ENCODE measurements at places on chromosomes 3 and 15.

GRCh38 chr15:94682171-94682570 lies 450.8 kb downstream of the MCTP2 start:
- no peak for DNase-seq

GRCh38 chr3:105812194-105812586 lies 56.6 kb downstream of the CBLB start:
- DNase-seq = no peak

DNA sequence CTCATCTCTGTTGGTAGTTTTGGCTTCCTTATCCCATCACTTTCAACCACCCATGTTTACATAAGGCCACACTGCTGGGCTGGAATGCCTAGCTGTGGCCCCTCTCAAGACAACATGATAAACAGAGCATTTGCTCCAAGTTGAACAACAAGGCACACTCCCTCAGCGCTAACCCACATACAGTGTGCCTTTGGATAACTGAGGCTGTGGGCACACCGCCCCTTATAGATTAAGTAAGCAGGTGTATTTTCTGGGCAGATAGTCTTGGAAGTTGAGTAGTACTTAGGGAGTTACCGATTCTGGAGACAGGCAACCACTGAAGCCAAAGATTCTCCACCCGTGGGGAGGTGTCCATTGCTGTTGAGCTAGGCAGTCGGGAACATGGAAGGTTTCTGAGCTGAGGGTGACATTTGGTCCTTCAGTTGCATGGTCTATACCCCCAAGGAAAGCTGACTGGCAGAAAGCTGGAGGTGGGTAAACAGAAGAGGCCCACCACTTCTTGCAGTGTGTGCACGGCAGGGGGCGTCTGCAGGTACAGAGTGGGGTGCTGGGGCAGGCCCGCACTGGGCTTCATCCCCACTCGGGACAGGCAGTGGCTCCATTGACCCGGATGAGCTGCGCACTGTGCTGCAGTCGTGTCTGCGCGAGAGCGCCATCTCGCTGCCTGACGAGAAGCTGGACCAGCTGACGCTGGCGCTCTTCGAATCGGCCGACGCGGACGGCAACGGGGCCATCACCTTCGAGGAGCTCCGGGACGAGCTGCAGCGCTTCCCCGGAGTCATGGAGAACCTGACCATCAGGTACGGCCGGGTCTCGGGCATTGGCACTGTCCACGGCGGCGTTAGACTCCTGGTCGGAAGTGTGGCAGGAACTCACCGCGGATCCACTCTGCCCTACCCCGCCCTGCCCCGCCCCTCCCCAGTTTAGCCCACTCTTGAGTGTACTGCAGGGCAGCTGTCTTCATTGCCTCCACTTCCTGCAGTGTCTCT lies 16.8 kb downstream of the NOX5 start:
- peak; percentile 58 for DNase-seq

DNA sequence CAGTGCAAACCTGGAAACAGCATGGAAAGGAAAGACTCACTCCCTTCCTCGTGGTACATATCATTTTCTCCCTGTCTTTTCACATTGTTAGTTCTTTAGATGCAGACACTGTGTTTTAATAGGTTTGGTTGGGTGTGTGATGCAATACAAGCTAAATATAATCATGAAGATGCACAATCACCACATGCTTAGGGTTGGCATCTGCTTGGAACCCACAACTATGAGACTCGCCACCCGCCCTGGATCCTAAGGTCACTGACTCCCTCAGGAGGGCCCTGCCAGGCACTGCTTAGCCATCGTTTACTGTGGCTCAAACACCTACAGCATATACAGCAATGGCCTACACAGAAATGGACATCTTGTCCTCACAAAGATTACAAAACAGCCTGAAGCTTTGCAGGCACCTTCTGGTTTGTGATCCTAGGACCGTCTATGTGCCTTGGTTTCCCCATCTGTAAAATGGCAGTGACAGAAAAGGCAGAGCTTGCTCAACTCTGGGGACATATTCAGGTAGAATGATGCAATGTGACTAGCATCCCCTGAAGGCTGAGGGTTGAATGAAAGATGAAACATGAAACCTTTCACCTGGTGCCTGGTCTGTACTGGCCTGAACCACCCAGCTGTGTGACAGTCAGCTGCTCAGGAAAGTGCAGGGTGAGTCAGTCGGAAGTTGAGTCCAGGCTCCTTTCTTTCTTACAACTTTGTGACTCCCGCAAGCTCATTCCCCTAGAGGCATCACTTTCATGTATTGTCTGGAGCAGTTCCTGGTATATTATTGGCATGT lies 123.6 kb upstream of the PFN2 start:
- no peak for DNase-seq

GRCh38 chr3:54866251-54866650 lies 61.6 kb downstream of the LRTM1 start:
- DNase-seq = no peak

DNA sequence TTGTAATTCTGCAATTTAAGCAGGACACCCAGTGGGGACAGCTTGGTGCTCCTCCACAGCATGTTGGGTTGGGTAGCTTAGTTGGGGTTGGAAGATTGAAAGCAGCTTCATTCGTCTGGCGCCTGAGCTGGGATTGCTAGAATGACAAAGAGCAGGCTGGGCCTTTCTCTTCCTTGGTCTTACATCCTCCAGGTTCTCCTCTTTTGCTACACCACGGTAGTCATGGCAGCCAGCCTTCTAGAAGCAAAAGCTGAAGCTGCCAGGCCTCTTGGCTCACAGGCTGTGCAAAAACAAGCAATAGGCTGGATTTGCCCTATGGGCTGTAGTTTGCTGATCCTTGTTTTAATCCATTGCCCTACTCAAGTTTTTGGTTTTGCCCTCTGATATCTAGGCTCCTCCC lies 3.2 kb upstream of the ANXA2 start:
- no peak for DNase-seq

DNA sequence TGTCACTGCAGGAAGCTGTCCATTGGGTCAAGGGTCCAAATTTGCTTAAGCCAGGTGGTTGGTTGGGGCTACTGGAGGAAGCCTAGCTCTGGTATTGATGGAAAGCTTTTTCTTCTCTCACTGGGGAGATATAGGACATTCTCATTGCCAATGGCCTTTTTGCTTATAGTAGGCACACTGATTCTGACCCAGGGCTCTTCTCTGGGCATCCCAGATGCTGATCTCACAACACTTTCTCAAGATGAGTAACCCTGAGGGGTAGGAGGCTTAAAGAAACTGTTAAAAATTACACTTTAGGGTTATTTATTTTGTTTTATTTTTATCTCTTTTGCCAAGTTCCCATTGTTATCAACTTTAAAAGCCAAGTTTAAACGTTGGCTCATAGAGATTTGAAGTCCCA lies 337.8 kb downstream of the LRRC3B start:
- no peak for DNase-seq

- no peak for DNase-seq
Measured at GRCh38 chr3:2823031-2823430, 287.1 kb downstream of the IL5RA start.

- no peak for DNase-seq
Measured at GRCh38 chr3:136305879-136306278, 55.7 kb downstream of the PCCB start.

DNA sequence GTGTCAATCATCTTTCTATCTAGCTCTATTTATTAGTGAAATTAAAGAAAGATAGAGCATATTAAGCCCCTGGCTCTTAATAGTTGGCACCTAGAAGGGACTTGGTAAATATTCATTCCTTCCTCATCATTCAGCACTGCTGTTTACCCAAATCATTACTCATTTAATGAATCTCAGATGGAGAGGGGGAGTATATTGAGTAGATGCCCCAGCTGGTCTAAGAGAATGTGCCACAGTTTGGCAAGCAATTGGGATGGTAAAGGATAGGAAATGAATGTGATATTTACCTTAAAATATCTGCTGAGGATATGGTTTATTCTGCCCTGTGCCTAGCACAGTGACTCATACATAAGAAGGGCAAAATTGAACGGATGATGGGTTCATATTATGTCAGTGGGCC lies 6.0 kb downstream of the IL1RAP start:
- no peak for DNase-seq

- no peak for DNase-seq
Measured at GRCh38 chr15:87492321-87492720, 764.2 kb downstream of the NTRK3 start.

GRCh38 chr15:83855956-83856355 lies 202.0 kb downstream of the ADAMTSL3 start:
- no peak for DNase-seq

- DNase-seq = no peak
Measured at GRCh38 chr3:13420831-13421765, 976 bp upstream of the NUP210 start.

DNA sequence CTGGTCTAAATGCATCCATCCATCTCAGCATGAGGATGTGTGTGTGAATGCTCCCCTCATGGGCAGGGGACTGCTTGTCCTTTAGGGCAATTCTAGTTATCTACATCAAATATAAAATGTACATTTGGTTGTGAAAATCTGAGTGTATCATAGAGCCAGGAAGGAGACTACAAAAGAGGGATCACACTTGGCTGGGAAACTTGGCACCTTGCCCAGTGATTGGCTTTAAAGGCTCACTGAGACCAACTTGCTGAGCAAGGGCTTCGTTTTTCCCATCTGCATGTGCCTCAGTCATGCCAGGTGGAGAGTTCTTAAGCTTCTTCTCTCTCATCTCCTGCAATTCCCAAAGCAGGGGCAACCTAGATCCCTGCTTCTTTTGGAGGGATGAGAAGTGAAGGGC lies 5.2 kb downstream of the CAPN3 start:
- DNase-seq = no peak

- DNase-seq = peak; percentile 54
Measured at GRCh38 chr15:73346735-73347312, 21.9 kb downstream of the HCN4 start.

- DNase-seq = peak; percentile 97
Measured at GRCh38 chr3:43286115-43286840, at the start of gene SNRK. Gene SNRK (plus strand): TSS chr3:43286540. CDS start chr3:43303204, 16,664 bp downstream.

DNA sequence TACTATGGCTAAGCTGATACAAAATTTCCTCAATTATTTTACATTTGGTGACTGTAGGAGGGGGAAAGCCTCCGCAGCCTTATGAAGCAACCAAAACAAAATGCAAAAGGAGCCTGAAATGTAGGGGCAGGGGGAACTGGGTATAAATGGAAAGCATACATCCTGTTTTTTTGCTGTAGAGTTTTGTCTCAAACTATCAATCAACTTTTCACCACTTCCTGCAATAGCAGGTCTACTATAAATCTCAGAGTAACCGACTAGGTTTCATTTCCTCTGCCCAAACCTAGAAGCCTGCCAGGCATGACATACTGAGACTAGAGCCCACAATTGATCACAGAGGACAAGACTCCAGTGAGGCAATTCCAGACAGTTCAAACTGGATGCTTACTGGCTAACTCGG lies 91.3 kb downstream of the SHQ1 start:
- DNase-seq = no peak

- DNase-seq = no peak
Measured at GRCh38 chr3:63937661-63938651, 25.8 kb upstream of the SCAANT1 start.

GRCh38 chr3:177464392-177465256 lies 267.3 kb upstream of the TBL1XR1 start:
- no peak for DNase-seq

- no peak for DNase-seq
Measured at GRCh38 chr3:186722457-186722856, 5.3 kb downstream of the KNG1 start.

- no peak for DNase-seq
Measured at GRCh38 chr15:101651554-101652097, 555 bp downstream of the TM2D3 start.

DNA sequence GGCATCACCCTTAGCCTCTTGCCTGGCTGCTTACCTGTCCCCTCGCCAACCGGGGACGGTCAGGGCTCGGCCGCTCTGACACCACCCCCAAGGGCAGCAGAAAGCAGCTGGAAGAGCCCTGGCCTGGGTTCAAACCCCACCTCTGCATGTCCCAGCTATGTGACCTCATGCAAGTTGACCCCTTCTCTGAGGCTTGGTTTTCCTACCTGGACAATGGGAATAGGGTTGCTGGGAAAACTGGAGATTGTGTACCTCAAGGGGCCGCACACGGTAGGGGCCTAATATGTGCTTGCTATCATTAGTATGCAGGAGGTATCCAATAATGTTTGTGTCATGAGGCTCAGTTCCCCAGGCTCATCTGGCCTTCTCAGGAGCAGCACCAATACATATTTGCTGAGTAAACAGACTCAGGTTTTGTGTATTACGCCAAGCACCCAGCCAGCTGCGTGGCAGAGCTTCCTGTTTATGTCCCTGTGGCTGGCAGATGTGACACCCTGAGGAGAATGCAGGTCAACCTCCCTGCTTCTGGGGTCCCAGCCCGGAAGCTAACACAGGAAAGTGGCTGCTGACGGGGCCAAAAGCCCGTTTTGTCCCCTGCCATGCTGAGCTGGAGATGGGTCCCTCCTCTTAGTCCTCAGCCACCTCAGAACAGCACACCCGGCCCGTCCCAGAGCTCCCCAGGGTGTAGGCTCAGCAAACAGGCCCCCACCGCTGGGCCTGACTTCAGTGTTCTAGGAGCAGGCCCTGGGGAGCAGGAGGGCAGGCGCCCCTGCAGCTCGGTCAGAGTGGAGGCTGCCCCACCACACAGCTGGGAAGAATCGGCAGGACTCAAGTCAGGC lies 29.7 kb downstream of the PLXND1 start:
- no peak for DNase-seq

DNA sequence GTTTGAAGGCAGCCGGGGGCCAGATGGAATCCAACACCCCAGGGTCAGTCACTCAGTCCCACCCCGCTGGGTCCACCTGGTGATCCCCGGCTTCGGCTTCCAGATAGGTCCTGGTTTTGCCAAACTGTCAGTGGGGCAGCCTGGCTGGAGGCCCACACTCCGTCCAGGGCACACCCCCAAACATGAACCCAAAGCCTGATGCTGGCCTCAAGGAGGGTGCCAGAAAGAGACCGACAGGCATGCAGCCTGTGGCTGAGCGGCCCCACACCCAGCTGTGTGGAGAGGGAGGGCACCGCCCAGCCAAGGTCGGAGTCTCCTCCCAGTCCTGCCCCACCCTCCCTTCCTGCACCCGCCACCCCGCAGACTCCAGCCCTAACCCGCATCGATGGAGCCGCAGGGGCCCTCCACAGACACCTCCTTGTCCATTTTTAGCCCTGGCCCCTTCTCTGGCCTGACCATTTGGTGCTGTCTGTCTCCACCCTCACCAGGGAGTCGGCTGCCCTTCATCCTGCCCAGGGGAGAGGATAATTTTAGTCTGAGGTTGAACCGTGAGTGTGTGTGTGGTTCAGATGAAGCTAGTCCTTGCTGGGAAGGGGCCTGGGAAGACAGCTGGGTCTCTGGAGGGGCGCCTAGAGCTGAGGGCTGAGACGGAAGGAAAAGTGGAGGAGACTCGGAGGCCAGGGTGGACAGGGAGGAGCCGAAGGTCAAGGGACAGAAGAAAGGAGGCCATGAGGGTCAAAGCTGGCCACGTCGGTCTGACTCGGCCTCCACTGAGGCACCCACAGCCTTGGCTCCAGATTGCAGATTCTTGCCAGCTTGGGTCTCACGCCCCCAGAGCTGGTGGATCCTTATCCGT lies 23.1 kb downstream of the TNK2 start:
- no peak for DNase-seq

- DNase-seq = peak; percentile 90
Measured at GRCh38 chr15:75451674-75452363, at the start of gene SIN3A. Gene SIN3A (minus strand): TSS chr15:75451690. CDS start chr15:75430375, 21,315 bp downstream.
